ENCODE measurements at places on chromosomes 11 and 22.
A peak's percentile ranks its signal among the peaks of the same experiment; 100 is the strongest.

DNA sequence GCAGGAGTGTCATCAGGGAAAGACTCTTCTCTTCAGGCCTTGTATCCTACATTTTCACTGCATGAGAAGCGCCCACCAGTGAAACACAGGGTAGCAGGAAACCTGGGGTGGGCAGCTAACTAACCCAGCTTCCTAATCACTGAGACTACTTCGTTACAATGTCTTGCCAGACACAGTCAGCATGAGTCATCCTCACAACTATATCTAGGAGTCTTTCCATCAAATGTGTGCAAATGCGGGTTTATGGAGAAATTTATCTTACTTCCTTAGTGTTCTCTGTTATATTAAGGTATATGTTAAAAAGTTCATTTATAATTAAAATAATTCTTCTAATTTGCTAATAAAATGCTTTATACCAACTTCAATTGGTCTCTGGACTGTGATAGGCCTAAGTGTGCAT lies 79.9 kb upstream of the RAB1B start:
- H3K27me3 ChIP-seq = no peaks in the 10 kb centered on the region
- H3K4me1 ChIP-seq = no peaks in the 10 kb centered on the region
- no peak for DNase-seq

- no peaks in the 10 kb centered on the region for H3K36me3 ChIP-seq
- DNase-seq = no peak
- no peaks in the 10 kb centered on the region for H3K27me3 ChIP-seq
- no peak overlapping the region for H3K27ac ChIP-seq
- no peak overlapping the region for H3K4me3 ChIP-seq
- H3K4me1 ChIP-seq = peaks cover 33% of the 10 kb centered on the region
Measured at GRCh38 chr11:66880496-66881450, 23.9 kb downstream of the LRFN4 start.

- H3K27ac ChIP-seq = no peak overlapping the region
- no peaks in the 10 kb centered on the region for H3K4me1 ChIP-seq
- H3K36me3 ChIP-seq = peaks cover 2% of the 10 kb centered on the region
Measured at GRCh38 chr11:71557257-71557656, 8.1 kb upstream of the KRTAP5-10 start.

GRCh38 chr22:37739035-37739434 lies 42.2 kb downstream of the TRIOBP start:
- H3K27me3 ChIP-seq = no peaks in the 10 kb centered on the region
- H3K27ac ChIP-seq = no peak overlapping the region

- DNase-seq = no peak
- H3K4me3 ChIP-seq = peak within 1 kb of the TSS; percentile 74
- peaks cover 8% of the 10 kb centered on the region for H3K4me1 ChIP-seq
- H3K27me3 ChIP-seq = peaks cover 21% of the 10 kb centered on the region
- H3K36me3 ChIP-seq = peaks cover 4% of the 10 kb centered on the region
Measured at GRCh38 chr11:67303132-67303834, at the start of gene SSH3. SSH3 (plus strand) TSS chr11:67303530; CDS start chr11:67303626, 96 bp downstream.

GRCh38 chr11:17275400-17276235 lies 921 bp upstream of the NUCB2 start:
- H3K27me3 ChIP-seq = no peaks in the 10 kb centered on the region
- H3K36me3 ChIP-seq = no peaks in the 10 kb centered on the region
- peaks cover 22% of the 10 kb centered on the region for H3K4me1 ChIP-seq
- peak overlapping the region; percentile 87 for H3K27ac ChIP-seq
- no peak for DNase-seq

DNA sequence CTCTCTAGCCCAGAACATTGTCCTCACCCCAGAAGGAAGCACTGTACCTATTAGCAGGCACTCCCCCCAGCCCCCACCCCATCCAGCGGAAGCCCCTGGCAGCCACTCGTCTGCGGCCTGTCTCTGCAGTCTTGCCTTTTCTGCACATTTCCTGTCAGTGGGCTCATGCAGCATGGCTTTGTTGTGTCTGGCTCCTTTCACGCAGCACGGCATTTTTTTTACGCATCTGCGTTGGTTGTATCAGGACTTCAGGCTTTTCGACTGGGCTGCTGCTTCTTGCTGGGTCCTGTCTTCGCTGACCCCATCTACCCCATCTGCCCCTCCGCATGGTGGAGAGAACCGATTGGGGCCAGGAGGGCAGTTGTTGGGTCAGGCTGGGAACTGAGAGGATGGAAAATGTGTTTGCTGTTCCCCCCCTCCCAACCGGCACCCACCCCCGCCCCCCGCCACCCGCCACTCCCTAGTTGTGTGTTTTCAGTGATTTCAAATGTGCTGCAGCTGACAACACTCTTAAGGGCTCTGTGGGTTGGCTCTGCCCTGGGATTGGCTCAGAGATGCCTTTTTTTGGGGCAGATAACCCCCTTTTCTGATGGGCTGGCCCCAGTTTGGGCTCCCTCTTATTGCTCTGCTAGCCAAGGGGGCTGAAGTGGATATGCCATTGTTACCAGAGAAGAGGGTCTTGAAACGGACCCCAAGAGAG lies 110.0 kb downstream of the KIAA1671 start:
- no peak overlapping the region for H3K27ac ChIP-seq
- H3K4me3 ChIP-seq = no peak overlapping the region
- no peaks in the 10 kb centered on the region for H3K27me3 ChIP-seq
- DNase-seq = no peak

GRCh38 chr22:27850000-27850521 lies 48.5 kb upstream of the MN1 start:
- no peak for DNase-seq
- H3K4me3 ChIP-seq = no peak overlapping the region
- H3K4me1 ChIP-seq = peaks cover 67% of the 10 kb centered on the region
- peak overlapping the region; percentile 57 for H3K27ac ChIP-seq
- H3K36me3 ChIP-seq = peaks cover 12% of the 10 kb centered on the region

DNA sequence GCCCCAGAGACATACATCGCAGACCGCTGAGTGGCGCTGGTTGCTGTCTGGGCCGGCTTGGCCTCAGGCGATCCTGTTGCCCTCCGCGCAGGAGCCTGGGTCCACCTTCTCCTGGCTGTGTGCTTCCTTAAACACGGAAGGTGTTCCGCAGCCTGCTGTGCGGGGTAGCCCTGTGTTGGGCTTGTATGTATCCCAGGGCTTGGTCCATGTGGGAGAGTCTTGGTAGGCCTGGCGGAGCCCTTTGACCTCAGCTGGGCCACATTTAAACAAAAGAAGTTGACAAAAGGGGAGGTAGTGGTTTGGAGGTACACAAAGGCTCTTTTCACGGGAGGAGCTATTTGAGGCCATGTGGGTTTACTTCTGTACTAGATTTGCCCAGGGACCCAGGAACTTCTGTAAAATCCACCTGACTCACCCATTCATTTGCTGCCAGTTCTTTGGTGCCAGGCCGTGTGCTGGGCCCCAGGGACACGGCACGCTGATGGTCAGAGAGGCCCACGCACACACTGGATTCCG lies 11.0 kb upstream of the GRAMD4 start:
- DNase-seq = no peak
- H3K4me3 ChIP-seq = no peak overlapping the region
- H3K36me3 ChIP-seq = peaks cover 4% of the 10 kb centered on the region
- H3K4me1 ChIP-seq = peaks cover 42% of the 10 kb centered on the region
- no peaks in the 10 kb centered on the region for H3K27me3 ChIP-seq

Measured in neural crest cell (in vitro differentiated cells).